CD14-positive monocyte (primary cell): ENCODE measurements at places on chromosomes 7 and 10.

- DNase-seq: no peak
These were observed 319.5 kb upstream of the NFE2L3 start for GRCh38 chr7:25832456-25832855.

DNA sequence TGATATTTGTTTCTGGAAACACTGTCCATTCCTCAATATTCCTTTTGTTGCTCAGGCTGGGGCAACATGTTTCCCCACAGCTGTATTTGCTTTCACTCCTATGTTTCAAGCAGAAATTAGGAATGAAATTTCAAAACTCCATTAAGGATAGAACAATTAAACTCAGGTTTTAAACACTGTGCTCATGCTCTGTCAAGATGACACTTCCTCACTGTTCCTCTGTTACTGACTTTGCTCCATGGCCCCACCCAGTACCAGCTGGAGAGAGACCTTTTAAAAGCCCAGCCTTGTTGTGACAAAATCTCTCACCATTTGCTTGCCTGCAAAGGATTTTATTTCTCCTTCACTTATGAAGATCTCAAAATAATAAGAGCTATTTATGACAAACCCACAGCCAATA is 197.4 kb downstream of the ELMO1 start:
- no peak for DNase-seq

GRCh38 chr10:69446650-69447151 is 4.6 kb upstream of the TSPAN15 start:
- no peak for DNase-seq

GRCh38 chr7:151923097-151923876 is 33.0 kb upstream of the GALNTL5 start:
- peak; percentile 97 for DNase-seq

- DNase-seq: no peak
These were observed 174 bp downstream of the ADCY1 start for GRCh38 chr7:45574416-45574668.

DNA sequence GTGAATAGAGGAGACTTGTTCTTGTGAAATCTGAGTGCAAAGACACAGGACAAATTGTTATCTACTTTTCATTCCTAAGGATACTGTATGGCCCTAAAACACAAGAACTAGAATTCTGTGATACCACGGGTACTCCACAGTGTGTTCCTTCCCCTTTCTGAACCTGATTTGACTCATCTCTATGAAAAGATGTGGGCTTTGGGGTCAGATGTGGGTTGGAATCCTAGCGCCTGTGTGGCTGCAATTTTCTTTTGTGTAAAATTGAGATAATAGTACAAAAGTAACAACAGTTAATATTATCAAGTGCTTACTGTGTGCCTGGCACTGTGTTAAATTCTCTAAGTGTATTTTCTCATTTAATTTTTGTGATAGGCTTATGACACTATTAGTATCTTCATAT is 8.1 kb downstream of the SRGN start:
- no peak for DNase-seq

- no peak for DNase-seq
These were observed 194.2 kb downstream of the CAMK1D start for GRCh38 chr10:12543589-12543988.

DNA sequence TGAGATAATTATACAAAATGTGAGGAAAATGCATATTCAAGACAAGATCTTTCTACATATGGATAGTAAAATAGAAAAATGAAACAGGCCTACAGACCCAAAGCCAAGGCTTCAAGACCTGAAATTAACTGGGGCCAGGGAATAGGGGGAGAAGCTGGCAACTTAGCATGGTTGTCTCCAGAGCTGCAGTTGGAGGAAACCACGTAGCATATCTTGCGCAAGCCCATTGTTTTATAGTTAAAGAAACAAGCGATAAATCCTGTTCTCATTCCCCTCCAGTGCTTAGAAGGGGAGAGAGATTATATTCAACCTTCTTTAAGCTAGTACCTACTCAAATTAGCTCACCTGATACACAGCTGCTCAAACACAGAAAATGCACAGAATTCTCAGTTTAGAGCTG is 197.1 kb downstream of the SORCS1 start:
- DNase-seq: no peak

GRCh38 chr10:69956741-69957230 is 95.9 kb upstream of the MACROH2A2 start:
- no peak for DNase-seq

DNA sequence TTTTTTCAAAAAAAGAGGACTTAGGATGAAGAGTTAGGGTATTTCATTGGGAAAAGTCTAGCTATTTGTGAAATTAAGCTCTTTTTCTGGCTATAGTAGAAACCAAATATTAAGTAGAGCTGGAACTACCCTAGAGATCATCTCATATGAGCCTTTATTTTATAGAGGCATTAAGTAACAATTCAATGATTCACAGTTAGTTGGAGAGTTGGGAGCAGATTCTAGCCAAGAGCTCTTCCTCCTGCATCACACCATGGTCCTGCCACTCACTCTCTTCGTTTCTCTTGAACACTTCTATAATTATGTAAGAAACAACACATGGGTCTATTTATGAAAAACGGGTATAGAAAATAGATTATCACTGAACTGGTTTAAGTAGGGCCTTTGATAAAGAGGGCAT is 76.1 kb upstream of the ANK3 start:
- no peak for DNase-seq

- DNase-seq: no peak
These were observed 119.9 kb downstream of the CNOT4 start for GRCh38 chr7:135389971-135390370.

DNA sequence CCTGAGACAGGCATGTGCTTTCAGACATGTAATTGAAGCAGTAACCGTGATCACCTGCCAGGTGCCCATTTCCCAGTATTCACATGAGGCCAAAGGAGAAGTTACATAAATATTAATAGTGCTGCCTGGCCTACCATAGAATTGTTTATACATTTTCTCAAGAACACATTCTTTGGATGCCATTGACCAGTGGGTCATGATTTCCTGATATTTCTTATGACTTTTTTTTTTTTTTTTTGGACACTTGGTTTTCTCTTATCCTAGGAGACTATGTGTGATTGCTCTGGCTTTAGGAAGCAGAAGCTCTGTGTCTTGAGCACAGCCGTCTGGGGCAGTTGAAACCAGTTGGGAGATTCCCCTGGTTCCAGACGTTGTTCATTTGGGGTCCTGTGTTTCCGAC is 143.9 kb upstream of the NPS start:
- DNase-seq: no peak

- DNase-seq: no peak
These were observed 1086.9 kb downstream of the XPNPEP1 start for GRCh38 chr10:108836362-108836761.

GRCh38 chr10:117140525-117140902 is 2.4 kb upstream of the VAX1 start:
- no peak for DNase-seq

- no peak for DNase-seq
These were observed 24.3 kb upstream of the TMEM26 start for GRCh38 chr10:61477451-61477850.

GRCh38 chr7:113392841-113393540 is 274.6 kb upstream of the SMIM30 start:
- DNase-seq: no peak

DNA sequence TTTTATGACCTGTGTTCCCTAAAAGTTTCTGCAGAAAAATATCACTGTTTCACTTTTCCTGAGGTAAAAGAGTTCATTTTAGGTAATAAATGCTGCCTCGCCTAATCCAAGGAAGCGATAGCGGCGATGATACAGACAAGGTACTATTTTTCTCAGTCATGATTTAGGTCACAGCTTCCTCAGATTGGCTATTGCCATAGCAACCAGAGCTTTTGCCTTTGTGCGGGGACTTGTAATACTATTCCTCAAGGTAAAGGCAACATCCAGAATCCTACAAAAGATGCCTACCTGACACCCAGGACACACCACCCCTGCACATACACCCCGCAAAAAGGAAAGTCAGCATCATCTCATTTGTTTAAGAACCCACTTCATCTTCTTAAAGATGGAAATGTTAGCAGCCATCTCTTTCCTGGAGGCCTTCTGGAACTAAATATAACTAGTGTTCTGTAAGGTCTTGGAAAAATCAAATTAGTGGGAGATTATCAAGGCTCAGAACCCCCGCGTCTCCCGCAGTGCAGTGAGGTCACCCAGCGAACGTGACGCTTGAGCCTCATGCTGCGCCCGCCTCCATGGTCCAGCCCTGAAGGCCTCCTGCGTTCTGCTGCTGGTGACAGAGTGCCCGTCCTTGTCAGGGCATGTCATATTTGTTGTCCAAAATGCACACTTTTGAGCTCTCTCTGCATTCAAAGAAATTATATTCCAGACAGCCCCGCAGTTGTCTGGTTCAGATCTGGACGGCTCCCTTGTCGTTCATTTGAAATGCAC is 402.0 kb upstream of the RNF32 start:
- DNase-seq: no peak

DNA sequence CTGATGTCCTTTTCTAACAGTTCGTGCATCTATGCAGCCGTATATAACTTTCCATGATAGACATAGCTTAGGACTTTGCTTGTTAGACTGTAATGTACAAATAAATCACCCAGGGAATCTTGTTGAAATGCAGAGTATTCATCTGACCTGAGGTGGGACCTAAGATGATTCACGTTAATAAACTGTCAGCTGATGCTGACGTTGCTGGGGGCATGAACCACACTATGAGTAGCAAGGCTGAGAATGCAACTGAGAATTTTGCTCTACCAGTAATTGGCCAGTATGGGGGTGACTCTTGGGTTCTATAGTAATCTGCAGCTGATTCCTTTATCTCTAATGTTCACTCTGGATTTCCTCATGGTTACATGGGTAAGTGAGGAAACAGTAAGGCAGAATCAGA is 130.1 kb upstream of the MALRD1 start:
- DNase-seq: no peak
